ENCODE measurements at places on chromosomes 5 and 9.

GRCh38 chr5:143033535-143034250, 263.5 kb downstream of the ARHGAP26 start:
- no peak for DNase-seq

- DNase-seq = no peak
Observed at GRCh38 chr5:168427224-168427623, 59.0 kb upstream of the RARS1 start.

GRCh38 chr5:73120222-73121118, at the start of gene TMEM171:
Gene TMEM171 (plus strand): TSS chr5:73120575. CDS start chr5:73123374, 2,799 bp downstream.
- DNase-seq = no peak

DNA sequence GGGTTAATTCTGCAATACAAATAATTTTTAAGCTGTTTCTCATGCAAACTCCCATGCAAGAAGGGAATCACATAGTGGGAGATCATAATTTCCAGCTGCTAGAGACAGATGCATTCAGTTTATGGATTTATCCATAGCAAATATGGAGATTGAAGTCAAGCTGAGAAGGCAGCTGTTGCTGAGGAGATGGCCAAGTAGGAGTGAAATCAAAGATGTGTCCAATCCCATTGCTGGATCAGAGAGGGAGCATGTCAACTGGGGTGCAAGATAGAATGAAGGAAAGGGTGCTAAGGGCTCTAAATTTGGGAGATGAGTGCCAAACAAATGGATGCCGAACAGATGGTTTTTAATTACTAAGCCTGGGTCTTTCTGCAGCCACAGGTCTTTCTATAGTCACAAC, 504.5 kb downstream of the NFIB start:
- no peak for DNase-seq

GRCh38 chr9:94084314-94084713, at the start of gene PTPDC1:
Gene PTPDC1 (plus strand): TSS chr9:94084464. CDS start chr9:94084531, 67 bp downstream.
- no peak for DNase-seq

DNA sequence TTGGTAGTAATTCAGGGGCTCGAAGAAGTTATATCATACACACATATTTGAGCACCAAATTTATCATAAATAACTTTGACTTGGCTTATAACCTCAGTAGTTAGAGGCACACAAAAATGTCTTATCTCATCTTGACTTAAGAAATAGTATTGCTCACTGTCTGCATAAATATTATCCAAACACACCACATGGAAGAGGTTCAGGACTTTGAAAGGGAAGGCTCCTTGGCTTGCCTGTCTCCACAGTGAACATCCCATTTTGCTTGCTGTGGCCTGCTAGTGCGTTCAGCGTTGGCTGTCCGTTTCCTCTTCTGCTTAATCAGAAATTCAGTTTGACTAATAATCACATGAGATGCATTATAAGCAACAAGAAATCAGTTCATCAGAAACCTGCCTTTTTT, 13.9 kb downstream of the GRXCR2 start:
- DNase-seq = no peak

DNA sequence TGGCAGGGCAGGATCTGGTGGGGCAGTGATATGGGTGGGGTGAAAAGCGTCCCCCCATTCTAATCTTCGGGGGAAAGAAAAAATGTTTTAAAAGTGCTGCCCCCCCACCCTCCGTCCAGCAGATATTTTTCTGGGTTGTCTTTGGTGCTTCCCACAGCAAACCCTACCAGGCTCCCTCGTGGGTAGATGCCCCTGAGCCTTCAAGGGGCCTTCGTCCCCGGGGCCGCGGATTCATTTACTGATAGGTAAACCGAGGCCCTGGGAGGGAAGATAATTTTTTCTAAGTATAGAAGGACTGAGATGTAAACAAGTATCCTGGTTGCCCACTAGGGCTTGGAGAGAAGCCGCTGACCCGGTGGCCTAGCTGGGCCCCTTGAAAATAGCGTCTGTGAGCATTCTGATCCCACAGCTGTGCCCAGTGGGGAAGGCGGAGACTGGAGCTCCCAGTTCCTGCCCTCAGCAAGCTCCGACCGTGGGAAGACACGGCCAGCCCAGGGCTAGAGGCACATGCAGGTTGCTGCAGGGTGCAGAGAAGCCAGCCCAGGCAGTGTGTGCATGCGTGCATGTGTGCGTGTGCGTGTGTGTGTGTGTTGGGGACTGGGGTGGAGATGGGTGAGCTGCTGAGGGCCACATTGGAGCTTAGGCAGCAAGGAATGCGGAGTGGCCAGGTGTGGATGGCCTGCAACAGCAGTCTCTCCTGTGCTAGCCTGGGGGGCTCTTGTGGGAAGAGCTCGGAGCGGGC, 6.0 kb upstream of the RXRA start:
- DNase-seq = no peak

DNA sequence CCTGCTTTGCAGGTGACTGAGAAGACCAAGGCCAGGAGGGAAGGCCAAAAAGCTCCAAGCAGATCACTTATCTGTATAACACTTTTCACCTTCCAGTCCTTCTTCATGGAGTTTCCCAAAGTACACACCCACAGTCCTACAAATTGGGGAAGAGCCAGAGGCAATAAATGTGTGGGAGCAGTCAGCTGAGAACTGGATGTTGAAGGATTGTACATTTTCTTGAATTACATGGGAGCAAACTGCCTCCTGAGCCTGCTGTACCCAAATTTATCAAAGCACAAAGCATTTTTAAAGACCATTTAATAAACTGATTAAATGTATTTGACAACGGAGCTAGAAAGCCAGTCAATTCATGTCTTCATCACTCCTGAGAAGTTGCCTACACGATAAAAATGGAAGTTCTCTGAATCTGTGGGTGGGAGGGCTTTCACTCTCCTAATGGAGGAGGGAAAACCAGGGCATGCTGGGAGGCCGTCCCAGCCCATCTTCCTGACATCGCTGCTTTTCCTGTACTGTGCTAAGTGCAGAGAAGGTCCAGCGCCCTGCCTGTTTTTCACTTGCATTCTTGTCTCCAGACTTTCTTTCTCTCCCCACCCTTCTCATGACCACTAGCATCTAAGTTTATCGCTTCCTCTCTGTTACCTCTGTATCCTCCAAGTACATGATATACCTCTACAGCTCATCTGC, 79.0 kb downstream of the KCNIP1 start:
- DNase-seq = no peak

GRCh38 chr9:21336457-21336856, 1.3 kb upstream of the KLHL9 start:
- DNase-seq = no peak

GRCh38 chr5:152349683-152350526, 55.2 kb downstream of the NMUR2 start:
- peak; percentile 8 for DNase-seq

GRCh38 chr9:105403552-105404248, 44.1 kb upstream of the FSD1L start:
- DNase-seq = no peak

GRCh38 chr5:180603076-180603594, 11.8 kb upstream of the SCGB3A1 start:
- DNase-seq = no peak

- DNase-seq = no peak
Observed at GRCh38 chr9:125066839-125067619, 76.3 kb downstream of the SCAI start.

GRCh38 chr5:61162010-61162831, at the start of gene SMIM15:
Gene SMIM15 (minus strand): TSS chr5:61162468. CDS start chr5:61160171, 2,297 bp downstream.
- DNase-seq = peak; percentile 53

DNA sequence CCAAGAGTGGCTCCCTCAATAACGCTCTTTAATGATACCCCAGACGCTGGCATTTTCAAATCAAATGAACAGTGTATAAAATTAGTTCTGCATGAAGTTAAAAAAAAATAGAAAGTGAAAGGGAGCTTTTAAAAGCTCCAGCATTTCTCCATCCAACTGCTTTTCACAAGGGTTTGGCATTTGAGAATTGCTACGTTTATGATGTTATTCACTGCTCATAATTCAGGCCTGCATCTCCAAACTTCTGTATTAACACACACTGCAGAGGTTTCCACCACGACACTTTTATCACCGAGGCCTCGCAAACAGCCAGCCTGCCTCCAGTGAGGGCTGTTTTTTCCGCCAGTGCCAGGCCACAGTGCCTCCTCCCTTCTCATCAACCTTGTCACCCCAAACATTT, 205.5 kb upstream of the EFNA5 start:
- DNase-seq = no peak

- no peak for DNase-seq
Observed at GRCh38 chr9:123027517-123027916, 6.0 kb upstream of the GPR21 start.

- no peak for DNase-seq
Observed at GRCh38 chr5:15554542-15554941, 54.6 kb downstream of the FBXL7 start.

GRCh38 chr9:71655141-71655540, 113.2 kb downstream of the CEMIP2 start:
- DNase-seq = no peak

GRCh38 chr9:71685988-71686387, 82.3 kb downstream of the CEMIP2 start:
- DNase-seq = no peak
